ENCODE measurements at places on chromosomes 12 and 14.

DNA sequence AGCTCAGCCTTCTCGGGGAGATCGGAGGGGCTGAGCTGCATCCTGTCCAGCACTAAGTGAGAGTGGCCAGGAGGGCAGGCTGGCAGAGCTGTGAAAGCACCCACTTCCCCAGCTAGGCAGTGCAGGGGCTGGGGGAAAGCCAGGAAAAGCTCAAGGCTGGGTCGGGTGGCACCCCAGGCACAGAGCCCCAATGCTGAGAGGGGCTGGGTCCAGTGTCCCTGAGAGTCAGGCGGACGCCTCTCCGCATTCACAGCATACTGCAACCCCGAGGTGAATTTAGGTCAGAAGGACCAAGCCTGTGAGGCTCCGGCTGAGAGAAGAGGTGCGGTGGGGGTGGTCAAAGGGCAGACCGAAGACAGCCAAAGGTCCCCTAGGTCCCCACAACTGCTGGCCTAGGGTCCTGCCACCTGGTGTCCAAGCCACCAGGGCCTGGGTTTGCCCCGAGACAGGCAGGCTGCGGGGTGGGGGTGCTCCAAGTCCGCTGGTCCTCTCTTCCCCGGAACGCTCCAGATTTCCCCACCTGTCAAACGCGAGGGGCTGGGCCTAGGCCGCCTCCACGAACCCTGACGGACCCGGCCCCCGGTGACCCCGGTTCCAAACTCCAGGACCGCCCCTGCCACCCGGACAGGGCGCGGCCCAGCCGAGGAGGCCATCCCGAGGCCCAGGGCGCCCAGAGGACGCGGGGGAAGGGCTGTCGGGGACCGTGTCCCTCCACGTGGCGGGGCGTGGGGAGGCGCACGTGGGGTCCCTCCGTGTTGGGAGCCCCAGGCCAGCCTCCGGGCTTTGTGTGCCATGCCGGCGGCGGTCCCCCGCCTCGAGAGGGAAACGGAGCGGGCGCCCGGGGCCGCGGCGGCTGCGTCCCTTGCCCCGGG is 527 bp downstream of the CAMKK2 start:
- DNase-seq, result no peak

DNA sequence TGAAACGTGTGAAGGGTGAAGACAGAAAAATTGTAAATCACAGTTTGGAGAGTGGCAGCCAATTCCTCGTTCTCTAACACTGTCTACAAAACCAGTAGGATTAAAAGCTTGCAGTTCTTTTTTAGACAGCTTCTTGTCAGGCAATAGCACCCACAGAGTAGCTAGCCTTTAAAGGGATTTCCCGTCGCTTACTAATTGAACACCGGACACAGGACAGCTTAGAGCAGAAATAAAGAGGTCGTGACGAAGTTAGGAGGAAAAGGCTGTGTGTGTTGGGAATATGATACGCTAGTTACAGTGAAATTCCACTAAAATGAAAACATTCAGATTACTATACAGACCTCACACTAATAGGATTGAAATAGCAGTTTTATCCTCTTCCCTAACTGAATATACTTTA is 149.1 kb upstream of the FLRT2 start:
- DNase-seq, result no peak

GRCh38 chr14:79915406-79915805 is 295.9 kb downstream of the DIO2 start:
- DNase-seq, result no peak

DNA sequence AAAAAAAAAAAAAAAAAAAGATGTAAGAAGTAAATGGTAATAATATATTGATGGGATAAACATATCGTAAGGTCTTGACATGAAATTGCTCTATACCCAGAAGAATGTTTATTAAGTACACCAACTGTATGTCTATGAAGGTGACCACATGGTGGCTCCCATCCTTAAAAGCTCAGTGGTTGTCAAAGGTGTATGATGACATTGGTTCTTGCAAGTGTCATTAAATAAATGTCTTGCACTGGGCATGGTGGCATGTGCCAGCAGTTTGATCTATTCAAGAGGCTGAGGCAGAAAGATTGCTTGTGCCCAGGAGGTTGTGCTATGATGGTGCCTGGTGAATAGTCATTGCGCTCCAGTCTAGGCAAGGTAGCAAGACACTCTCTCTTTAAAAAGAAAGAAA is 10.4 kb downstream of the CCT2 start:
- no peak for DNase-seq

DNA sequence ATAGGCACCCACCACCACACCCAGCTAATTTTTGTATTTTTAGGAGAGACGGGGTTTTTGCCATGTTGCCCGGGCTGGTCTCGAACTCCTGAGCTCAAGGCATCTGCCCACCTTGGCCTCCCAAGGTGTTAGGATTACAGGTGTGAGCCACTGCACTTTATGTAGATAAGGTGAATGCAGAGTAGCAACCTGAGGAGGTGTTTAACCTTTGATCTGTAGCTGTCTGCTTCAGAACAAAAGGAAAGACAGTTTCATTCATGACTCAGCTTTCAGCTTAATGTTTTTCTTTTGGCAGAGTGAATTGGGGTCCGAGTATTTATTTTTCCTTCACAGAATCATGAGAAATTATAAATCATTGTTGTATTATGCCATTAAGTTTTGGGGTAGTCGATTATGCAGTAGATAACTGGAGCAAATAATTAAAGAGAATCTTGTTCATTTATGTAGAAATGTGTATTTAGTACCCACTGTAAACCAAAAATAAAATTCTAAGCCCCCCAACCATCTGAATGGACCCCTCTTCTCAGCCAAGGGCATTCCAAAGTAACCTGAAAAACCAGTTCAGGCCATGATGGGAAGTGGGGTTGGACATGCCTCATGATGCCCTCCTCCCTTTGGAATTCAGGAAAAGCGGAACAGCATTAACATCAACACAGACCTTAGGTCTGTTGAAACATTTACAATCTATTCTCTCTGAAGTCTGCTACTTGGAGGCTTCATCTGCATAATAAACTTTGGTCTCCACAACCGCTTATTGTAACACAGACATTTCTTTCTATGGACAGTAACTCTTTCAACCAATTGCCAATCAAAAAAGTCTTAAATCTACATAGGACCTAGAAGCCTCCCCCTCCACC is 10.7 kb upstream of the STX2 start:
- no peak for DNase-seq

- DNase-seq, result peak; percentile 4
Measured at GRCh38 chr12:56839915-56840325, 76.8 kb downstream of the HSD17B6 start.

GRCh38 chr12:59484575-59484974 is 111.3 kb upstream of the SLC16A7 start:
- DNase-seq, result no peak

DNA sequence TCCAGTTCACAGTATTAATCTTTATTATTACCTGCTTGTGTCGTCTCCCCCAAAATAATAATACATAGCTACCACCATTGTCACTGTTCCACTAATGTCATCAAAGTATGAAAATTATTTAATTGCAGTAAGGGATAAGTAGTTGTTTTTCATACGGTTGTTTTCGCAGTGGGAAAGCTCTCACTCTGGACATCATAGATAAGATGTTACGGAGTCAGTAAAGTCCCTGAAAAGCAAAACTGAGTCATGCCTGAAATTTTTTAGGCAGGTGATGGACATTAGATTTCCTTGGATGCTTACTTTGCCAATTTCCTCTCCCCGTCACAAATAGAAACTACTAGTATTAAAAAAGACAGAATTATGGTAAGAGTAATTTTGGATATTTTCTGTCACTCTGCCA is 13.2 kb downstream of the PNP start:
- no peak for DNase-seq

DNA sequence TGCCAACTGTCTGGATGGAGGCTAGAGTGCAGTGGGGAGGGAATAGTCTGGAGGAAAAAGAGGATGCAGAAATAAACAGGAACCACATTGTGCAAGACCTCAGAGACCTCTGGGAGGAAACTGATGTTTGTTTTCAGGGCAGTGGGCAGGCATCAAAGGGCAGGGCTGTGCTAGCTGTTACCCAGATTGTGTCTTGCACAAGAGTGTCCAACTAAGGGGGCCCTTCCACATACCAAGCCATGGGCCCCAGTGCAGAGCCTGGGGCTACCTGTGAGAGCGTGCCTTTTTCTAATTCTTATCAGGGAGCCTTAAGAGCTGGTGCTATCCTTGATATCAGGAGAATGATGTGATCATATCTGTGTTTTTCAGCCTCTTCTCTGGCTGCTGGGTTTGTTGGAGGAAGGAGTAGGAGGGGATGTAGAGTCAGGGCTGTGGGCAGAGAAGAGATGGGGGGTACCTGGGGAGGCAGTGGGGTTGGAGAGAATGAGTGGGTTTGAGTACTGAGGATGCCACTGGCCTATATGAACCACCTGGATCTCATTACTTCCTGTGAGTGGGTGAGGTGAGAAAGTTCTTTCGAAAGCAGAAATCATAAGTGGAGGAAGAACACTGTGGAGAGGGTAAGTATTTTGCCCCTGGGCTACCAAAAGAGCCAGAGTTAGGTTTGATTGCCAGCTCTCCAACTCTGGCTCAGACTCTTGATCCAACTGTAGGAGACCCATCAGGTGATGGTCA is 259.2 kb upstream of the CRY1 start:
- DNase-seq, result no peak

DNA sequence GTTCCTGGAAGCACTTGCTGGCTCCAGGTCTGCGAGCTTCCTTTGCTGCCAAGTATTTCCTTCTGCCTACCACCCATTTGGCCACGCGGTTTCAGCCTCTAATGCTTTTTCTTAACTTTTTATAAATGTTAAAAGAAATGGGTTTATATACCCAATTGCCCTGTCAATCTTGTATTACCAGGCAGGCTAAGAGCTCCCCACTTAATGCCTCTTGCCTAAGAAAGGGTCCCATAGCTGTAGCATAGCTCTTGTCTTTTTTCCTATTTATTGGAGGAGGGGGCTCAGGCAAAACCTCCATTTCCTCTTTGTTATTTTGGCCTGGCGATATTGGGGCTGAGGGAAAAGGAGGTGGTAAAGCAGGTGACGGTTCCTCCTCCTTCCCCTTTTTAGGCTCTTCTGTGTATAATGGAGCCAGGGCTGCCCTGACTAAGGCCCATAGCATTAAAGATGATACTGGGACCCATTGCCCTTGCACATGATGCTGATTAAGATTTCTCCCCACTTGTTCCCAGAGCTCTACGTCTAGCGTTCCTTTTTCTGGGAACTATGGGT is 21.6 kb upstream of the BLTP3B start:
- no peak for DNase-seq

DNA sequence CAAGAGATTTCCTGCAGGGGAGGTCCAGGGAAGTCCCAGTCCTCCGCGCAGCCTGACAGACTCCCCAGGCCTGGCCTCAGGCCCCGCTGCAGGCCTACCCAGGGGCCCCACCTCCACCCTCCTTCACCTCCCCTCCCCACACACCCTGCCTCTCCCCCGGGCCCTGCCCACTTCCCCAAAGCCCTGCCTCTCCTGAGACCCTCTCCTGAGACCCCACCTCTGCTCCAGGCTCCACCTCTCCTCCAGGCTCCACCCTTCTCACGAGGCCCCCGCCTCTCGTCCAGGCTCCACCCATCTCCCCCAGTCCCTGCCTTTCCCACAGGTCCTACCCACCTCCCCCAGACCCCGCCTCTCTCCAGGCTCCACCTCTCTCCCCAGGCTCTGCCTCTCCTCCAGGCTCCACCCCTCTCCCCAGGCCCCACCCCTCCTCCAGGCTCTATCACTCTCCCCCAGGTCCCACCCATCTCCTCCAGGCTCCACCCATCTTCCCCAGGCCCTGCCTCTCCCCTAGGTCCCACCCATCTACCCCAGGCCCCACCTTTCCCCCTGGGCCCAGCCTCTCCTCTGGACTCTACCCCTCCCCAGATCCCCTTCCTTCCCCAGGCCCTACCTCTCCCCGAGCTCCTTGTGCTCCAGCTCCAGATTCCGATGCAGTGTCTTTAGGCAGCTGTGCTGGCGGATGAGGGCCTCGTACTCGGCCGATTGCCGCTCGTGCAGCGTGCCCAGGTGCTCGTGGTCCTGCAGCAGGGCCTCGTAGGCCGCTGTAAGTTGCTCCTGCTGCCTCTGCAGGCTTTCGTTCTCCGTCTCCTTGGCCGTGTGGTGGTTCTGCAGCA is 58.8 kb upstream of the GPR68 start:
- DNase-seq, result peak; percentile 35

GRCh38 chr12:5328669-5329517 is 103.0 kb upstream of the NTF3 start:
- no peak for DNase-seq

GRCh38 chr14:67263499-67264149 is 22.4 kb downstream of the PALS1 start:
- DNase-seq, result no peak

- DNase-seq, result no peak
Measured at GRCh38 chr12:68608191-68608590, 2.5 kb upstream of the RAP1B start.

GRCh38 chr12:6140651-6141447 is 16.4 kb upstream of the VWF start:
- peak; percentile 21 for DNase-seq

GRCh38 chr12:43776498-43776897 is 17.7 kb downstream of the IRAK4 start:
- DNase-seq, result peak; percentile 28

- DNase-seq, result no peak
Measured at GRCh38 chr12:110068654-110069053, 20.3 kb upstream of the C12orf76 start.

GRCh38 chr14:51394384-51394783 is 154.3 kb downstream of the TMX1 start:
- DNase-seq, result no peak

GRCh38 chr14:75127903-75128595 is 1.2 kb upstream of the NEK9 start:
- no peak for DNase-seq

- DNase-seq, result no peak
Measured at GRCh38 chr14:85471156-85471555, 58.8 kb upstream of the FLRT2 start.

DNA sequence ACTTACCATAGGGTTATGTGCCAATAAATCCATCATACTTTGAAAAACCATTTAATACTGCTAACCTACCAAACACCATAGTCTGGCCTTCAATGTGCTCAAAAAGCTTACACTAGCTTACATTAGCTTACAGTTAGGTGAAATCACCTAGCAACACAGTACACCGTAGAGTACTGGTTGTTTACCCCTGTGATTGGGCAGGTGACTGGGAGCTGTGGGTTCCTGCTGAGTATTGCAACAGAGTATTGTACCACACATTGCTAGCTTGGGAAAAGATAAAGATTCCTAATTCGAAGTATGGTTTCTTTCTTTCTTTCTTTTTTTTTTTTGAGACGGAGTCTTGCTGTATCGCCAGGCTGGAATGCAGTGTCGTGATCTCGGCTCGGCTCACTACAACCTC is 5.6 kb downstream of the ATP5MC2 start:
- no peak for DNase-seq

GRCh38 chr12:6963791-6964413 is 6.6 kb downstream of the PHB2 start:
- no peak for DNase-seq

Measured in CD4-positive, alpha-beta T cell treated with Interleukin-15 for 4 hours (primary cell).